Fibroblast of the conjunctiva (primary cell): ENCODE measurements at places on chromosomes 13 and 19.

DNA sequence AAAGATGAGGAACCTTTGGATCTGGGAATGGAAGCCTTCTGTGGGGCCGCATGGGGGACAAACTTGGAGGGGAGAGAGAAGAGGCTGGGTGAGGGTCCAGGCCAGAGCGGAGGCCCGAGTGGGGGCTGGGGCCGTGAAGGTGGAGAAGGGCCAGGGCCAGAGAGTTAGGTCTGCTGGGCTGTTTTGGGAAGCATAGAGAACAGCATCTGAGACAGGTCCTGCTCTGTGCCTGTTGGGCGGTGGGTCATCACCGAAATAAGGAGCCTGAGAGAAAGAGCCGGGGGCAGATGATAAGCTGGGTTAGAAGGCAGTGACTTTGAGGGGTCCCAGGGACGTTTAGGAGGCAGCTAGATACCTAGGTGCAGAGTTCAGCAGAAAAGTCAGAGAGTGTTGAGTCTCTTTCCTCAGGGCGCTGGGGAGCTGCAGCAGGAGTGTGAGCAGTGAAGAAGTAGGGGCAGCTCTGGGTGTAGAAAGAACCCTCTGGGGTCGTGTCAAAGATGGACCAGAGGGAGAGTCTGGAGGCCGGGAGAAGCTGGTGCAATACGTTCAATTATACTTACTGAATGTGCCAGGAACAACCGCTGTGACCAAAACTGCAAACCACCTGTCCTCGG is 2.7 kb downstream of the SPACA6 start:
- DNase-seq: no peak

GRCh38 chr13:98972059-98972458 is 5.8 kb downstream of the DOCK9 start:
- DNase-seq: no peak

- DNase-seq: no peak
Observed at GRCh38 chr13:105464249-105464648, 1071.2 kb downstream of the EFNB2 start.

DNA sequence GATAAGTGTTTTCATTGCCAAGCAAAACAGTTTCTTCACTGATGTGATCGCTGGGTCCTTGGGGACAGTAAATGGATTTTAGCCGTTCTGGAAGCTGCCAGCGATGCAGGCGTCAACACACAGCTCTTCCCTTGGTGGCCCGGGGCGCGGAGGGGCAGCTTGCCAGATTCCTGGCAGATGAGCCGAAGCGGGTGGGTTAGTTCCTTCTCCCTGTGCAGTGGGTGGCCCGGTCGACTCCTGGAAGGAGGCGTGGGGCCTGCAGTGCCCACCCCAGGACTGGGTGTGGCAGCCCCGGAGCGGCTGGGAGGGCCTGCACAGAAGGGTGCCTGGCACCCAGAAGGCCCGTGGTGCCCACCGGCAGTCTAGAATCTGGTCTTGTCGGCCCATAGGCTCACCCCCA is 69.0 kb downstream of the KDM4B start:
- no peak for DNase-seq

DNA sequence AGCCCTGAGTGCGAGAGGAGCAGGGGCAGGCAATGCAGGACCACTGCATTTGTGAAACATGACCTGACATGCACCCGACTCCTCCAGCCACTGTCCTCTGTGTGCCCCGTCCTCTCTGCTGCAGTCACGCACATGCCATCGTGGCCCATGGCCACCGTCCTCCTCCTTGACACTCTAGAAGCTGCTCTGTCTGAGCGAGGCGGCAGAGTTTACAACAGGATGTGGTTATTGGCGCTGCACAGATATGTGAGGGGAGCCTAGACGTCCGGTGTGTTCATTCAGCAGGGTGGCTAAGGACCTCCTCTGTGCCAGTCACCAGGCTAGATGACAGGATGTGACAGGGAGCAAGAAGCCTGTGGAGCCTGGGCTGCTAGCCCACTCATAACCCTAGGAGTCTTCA is 277.8 kb downstream of the FOXO1 start:
- DNase-seq: no peak

DNA sequence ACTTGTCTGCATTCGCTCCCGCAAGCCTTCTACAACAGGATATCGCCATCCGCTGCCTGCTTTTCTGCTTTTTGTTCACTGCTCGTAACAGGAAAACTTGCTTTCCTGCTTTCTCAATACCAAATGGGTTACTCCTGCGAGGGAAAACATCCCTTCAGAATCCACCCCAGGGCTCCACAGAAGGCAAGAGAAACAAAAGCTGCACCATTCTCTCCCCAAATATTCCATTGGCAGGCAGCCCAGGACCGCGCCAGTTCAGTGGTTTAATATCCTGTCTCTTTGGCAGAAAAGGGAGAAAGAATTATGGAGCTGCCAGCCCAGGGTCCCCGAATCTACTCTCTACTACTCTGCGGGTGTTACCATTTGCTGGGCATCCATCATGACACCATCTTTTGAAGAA is 84.7 kb upstream of the DOCK9 start:
- no peak for DNase-seq

DNA sequence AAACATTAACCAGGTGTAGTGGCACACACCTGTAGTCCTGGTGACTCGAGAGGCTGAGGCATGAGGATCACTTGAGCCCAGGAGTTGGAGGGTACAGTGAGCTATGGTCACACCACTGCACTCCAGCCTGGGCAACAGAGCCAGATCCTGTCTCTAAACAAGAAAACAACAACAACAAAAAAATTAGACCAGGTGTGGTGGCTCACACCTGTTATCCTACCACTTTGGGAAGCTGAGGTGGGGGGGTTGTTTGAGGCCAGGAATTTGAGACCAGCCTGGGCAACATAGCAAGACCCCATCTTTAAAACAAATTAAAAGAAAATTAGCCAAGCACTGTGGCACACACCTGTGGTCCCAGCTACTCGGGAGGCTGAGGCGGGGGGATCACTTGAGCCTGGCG is 20.8 kb upstream of the PTPRS start:
- no peak for DNase-seq

DNA sequence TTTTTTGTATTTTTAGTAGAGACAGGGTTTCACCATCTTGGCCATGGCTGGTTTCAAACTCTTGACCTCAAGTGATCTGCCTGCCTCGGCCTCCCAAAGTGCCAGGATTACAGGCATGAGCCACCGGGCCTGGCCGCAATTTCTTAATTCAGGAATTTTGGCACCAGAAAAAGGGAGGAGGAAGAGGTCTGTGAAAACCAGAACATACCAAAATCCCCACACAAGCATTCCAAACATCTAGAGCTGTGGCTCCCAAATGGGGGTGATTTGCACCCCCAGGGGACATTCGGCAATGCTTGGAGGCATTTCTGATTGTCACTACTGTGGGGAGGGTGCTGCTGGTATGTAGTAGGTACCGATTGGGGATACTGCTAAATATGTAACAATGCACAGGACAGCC is 40.2 kb upstream of the ABCC4 start:
- DNase-seq: no peak

DNA sequence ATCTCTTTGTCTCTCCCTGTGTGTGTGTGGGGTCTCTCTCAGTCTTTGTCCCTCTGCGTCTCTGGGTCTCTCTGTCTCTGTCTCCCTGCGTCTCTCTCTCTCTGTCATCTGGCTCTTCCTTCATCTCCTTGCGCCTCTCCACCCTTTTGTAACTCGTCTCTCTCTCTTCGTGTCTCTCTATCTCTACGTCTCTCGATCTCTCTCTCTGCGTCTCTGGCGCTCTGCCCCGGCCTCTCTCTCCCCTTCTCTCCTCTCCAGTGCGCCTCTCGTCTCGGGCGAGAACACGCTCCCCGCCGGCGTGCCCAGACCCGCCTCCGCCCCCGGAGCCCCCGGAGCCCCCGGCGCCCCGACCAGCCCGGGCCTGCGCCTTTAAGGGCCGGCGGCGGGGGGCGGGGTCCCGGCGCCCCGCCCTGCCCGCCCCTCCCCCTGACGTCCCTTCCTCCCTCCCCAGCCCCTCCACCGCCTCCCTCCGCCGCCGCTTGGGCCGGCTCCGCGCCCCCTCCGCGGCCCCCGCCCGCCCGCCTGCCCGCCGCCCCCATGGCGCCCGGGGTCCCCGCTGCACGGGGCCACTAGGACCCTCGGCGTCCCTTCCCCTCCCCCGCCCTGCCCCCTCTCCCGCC is at the start of gene MARK4:
TSS of gene MARK4 (plus strand) at position 440 of the 620 bp plus-strand sequence. CDS start 318 bp downstream, outside the sequence.
- no peak for DNase-seq

GRCh38 chr13:77516342-77516789 is 19.1 kb upstream of the SCEL start:
- peak; percentile 40 for DNase-seq

GRCh38 chr13:114065141-114065925 is 67.1 kb downstream of the RASA3 start:
- DNase-seq: peak; percentile 99

GRCh38 chr19:42089191-42089750 is 13.3 kb downstream of the ZNF574 start:
- no peak for DNase-seq

DNA sequence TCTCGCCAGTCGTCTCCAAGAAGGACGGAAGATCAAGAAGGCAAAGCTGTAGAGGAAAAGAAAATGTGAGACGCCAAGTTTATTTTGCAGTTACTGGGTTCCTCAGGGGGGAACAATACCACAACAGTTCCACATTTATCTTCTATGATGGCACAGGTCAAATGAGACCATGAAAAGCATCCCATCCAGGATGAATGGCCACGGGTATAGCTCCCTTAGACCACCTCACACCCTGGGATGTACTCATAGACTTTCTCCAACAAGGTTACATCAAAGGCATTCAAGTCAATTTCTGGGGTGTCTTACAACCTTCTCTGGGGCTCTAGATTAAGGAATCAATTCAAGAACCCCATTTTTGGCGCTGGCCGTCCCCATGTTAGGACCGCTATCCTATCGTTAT is 4.5 kb downstream of the PEG3 start:
- no peak for DNase-seq

- DNase-seq: no peak
Observed at GRCh38 chr19:54287456-54287855, 6.5 kb upstream of the LILRB2 start.

GRCh38 chr19:48417421-48417820 is 24.0 kb downstream of the GRIN2D start:
- no peak for DNase-seq

GRCh38 chr19:35889370-35890112 is 10.8 kb downstream of the NFKBID start:
- no peak for DNase-seq

DNA sequence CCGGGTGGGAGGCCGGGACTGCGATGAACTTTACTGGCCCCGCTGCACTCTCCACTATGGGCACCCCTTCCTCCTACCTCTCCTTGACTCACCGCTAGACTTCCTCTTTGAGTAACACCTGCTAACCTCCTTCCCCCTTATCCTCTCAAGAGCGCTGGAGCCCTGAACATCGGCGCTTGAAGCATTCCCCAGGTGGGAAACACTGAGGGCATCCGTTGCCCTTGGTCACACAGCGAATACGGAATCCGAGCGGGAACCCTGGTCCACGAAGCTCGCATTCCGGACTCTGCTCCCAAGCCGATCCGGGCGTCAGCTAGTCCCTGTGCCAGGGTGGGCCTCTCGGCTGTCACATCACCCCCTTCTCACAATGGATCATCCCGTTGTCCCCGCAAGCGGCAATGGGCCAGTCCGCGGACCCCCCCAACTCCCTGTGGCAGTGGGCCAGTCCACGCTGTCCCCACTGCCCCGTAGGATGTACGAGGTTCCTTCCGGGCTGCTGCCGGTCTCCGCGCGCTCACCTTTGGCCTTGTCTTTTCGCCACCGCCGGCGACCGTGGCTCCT is 4.2 kb downstream of the LIPE start:
- DNase-seq: no peak

DNA sequence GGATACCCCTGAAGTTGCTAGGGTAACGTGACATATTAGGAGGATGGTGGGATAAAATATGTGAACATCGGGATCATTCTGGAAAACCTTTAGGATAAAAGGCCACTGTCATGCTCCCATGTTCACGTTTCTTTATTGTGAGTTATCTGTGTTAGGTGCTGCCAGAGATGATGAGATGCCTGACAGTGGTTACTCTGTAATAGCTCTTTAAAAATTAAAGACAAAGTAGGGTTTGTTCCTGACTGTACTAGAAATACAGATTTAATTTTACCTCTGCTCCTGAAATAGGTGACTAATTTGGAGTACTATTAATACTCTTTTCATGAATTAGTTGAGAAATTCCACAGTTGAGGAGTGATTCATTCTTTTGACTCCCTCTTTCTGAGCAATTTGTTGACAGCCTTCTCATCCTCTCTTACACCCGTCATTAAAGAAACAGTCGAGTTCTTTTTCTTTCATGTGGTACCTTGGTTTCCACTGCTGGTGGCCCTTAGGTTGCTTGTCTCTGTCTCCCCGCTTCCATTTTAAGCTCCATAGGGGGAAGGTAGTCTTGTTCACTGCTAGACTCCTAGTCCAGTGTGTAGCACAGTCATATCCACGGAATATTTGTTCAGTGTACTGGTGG is 28.4 kb downstream of the SAE1 start:
- no peak for DNase-seq

DNA sequence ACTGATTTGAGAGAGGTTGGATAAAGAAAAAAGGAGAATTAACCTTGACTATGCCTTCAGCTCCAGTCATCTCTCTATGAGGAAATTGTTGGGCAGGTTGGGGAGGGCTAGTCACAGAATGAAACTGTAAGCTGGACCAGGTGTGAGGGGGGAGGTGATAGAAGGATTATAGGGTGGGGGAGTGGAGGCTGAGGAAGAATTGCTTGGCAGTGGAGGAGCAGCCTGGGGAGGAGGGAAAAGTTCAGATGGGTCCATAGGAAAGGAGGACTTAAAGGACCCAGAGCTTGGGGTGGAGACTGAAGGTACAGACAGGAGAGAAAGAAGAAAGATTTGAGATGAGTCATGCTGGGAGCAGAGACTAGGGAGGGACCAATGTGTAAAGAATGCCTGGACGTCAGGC is 8.2 kb upstream of the ZNF431 start:
- DNase-seq: no peak

DNA sequence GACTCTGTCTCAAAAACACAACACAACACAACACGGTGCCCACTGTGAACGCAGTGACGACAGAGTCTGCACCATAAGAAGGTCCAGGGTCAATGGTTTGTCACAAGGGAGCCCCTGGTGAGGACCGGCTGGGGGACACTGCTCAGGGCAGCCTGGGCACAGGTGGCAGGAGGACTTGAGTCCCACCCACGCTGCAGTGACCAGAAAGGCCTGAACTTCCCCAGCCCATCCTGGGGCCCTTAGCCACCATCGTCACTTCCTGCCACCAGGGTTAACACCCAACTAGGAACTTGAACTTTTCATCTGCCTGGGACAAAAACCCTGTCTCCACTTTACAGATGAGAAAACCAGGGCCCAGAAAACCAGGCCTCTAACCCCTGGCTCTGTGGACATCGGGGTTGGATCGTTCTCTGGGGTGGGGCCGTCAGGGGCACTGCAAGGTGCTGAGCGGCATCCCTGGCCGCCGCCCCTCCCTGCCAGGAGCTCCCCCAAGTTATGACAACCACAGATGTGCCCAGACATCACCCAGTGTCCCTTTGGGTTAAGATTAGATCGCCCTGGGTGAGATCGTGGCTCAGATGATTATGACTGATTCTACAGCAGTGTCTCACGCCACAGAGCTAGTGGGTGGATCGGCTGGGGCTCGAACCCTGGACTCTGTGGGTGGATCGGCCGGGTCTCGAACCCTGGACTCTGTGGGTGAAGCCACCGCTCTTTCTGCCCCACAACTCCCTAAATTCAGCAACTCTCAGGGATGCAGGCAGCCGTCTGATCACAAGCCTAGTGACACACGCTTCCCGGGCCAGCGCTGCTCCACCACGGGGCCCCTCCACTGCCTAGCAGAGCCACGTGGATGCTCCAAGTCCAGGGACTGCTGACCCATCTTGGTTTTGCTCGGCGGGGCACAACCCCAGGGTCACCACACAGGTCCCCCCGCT is 14.0 kb downstream of the MOB3A start:
- no peak for DNase-seq
